ENCODE measurements at places on chromosomes 3 and 15. TPM values are rescaled to one million over a fixed set of nuclear protein-coding genes. Genes with fewer than 3 reads are reported as not detected.
A peak's percentile ranks its signal among the peaks of the same experiment; 100 is the strongest.

GRCh38 chr15:66758844-66759243, 56.8 kb downstream of the SMAD6 start:
- DNase-seq, result no peak

- DNase-seq, result no peak
Observed at GRCh38 chr15:87193481-87193880, 1063.1 kb downstream of the NTRK3 start.

DNA sequence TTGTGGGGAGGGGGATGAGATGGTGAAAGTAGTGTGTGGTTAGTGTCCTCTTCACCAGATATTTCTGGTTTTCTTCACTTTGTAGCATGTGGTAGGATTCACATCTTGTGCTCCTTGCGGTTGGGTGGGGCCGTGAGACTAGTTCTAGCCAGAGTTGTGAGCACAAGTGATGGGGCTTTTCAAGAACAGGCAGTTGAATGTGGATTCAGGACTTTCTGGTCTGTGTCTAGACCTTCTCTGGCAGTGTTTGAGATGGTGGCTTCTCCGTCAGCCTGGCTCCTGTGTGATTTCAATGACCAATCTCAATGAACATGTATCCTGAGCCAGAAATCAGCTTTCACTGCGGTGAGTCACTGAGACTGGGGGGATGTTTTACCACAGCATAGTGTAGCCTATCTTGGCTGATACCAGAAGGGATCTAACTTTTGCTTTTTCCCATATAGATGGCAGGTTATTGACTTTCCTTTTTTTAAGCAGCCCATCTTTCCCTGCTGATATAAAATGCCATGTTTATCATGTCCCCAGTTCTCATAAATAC, 82.6 kb downstream of the RPLP1 start:
- no peak for DNase-seq

Gene HIGD2B
- not detected for total RNA-seq

DNA sequence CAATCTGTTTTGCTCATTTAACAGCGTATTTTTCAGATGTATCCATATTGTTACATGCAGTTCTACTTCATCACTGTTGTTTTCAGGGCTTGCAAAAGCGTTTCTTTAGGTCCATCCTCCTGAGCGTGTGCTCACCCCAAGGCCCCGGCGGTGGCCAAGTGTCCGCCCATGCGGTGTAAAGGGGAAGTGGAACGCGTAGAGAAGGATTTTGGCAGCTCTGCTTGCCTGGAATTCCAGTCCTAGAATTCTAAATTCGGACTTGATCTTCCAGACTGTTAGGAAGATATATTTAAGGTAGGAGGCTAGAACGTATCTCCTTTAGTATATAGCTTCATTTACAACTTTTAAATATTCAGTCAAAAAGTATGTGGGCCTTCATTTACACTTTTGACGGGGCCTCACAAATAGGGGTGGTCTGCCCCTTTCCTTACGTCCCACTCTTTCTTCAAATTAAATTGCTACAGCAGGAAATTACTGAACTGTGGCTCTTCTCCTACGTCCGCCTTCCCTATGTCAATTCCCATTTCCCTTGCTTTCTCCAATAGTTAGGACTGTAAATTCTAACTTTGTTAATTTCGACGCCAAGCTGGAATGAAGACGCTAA, 609 bp upstream of the TBC1D23 start:
- DNase-seq, result no peak

DNA sequence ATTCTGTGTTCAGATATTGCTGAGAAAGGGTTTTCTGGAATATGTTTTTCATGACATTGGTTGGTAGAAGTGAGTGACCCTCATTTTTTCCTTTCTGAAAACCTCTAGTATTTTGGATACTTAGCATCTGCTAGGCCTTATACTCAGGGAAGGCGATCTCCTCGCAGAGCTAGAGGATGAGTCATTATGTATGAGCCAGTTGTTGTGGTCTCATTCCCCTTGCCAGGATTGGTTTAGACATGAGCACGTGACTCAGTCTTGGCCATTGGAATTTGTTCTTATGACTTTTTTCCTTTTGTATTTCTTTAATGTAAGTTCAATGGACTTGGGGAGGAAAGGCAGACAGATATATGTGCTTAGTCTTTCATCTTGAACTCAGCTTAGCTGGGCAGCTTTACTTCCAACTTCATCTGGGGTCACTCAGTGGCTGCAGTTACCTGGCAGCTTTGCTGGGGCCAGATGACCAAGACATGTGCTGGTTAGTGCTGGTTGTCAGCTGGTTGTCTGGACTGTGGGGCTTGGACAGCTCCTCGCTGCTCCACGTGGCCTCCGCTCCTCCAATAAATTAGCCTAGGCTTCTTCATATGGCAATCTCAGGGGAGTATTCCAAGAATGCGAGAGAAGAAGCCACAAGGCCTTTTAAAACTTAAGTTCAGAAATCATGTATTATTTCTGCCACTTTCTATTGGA, 207.5 kb downstream of the IL20RB start:
- peak; percentile 2 for DNase-seq

Gene CXCR6
- not detected for total RNA-seq

Gene CIB1
- 76.0 TPM for total RNA-seq

GRCh38 chr3:197168063-197168462, 130.3 kb downstream of the DLG1 start:
- DNase-seq, result no peak

Gene SEMA7A
- total RNA-seq, result 113 TPM

DNA sequence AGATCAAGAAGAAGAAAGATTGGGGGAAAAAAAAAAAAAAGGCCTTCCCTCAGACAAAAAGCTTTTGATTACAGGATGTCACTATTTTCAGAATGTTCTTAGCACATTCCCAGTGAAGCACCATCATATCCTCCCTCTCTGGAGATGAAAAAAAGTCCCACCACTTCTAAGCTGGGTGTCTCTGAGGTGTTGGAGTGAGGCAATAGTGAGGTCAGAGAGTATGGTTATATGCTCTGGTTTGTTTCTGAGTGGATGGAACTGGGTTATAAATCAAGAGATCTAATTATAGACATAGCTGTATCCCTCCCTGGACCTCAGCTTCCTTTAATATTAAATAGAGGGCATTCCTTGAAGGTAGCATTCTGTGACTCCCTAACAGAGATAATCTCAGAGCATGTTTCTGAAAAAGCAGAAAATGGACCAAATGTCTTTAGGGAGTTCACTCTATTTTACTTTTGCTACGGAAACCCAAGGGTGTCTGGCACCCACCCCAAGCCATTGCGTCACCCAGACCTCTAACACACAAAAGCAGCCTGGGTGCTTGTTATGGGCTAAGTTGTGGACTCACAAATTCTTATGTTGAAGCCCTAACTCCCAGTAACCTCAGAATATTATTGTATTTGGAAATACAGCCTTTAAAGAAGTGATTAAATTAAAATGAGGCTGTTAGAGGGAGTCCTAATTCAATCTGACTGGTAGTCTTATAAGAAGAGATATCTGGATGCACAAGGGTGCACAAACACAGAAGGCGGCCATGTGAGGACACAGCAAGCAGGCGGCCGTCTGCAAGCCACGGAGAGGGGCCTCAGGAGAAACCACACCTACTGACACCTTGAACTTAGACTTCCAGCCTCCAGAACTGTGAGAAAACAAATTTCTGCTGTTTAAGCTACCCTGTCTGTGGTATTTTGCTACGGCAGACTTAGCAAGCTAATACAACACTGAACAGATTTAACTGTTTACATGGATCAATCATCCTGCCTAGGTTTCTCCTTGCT, 81.5 kb downstream of the MB21D2 start:
- peak; percentile 89 for DNase-seq

GRCh38 chr15:65987100-65987499, 117.8 kb downstream of the RAB11A start:
- DNase-seq, result no peak

DNA sequence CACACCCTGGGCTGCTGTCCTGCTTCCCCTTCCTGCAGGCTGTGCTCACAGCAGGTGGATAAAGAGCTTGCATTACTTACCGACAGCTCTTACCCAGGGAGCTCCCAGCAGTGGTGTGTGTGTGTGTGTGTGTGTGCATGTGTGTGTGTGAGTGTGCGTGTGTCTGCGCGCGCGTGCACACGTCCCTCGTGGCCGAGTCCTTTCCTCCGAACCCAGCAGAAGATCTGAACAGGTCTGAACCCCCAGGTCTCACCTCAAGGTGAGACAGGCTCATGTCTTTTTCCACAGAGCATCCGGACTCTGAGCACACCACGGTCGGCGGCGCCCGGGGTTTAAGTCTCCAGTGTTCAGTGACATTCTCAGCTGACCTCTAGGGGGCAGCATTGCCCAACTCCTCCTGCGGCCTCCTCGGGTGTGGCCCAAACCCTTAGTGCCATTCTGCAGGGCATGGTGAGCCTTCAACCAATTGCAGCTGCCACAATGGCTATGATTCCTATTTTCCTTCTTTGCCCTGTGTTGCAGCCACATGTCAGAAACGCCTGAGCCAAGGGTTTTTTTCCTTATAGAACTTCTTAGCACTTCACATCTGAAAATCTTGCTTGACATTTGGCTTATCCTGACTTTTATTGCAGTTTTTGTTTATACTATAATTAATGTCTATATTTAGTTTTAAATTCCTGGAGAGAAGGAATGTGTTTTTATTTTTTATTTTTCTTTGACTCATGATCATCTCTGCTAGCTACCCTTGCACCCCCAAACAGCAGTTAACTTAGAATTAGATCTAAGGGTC, 64.1 kb upstream of the KLHL25 start:
- no peak for DNase-seq

DNA sequence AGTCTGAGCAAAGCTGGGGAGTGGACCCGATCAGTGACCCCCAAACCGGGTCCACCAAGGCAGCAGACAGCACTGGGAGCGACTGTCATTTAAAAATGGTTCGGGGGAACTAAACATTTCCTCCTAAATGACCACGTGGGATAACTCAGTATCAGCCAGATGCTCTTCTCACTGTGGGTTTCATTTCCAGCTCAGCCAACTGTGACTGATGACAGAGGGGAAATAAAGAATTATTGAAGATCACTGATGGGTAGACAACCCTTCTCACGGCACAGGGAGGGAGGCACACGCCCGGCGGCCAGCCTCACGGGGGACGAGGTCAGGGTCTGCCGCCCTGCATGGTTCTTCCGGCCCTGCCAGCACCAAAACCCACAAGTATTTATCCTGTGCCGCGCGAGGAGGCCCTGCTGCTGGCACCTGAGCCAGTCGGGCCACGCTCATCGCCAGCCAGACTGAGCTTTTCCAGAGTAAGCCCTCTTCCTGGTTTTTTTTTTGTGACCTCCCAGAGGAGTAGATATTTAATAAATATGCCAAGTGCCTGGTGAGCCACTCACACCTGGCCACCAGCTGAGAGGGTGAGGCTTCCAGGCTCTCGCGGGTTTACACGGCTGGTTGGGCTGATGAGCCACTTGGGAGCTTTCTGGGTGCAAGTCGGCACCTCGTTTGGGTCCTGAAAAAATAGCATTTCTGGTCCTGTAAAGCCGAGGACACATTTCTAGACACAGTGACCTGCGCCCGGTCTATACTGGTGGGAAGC, 6.2 kb downstream of the MELTF start:
- DNase-seq, result no peak

Gene HYAL1
- 2.2 TPM for total RNA-seq

Gene ACKR2
- 2.8 TPM for total RNA-seq

- no peak for DNase-seq
Observed at GRCh38 chr15:79184465-79184892, 93.9 kb upstream of the RASGRF1 start.

- DNase-seq, result no peak
Observed at GRCh38 chr15:67232591-67232990, 21.9 kb downstream of the AAGAB start.
